ENCODE measurements at places on chromosomes 2 and 18.
A peak's percentile ranks its signal among the peaks of the same experiment; 100 is the strongest.

- DNase-seq, result no peak
Measured at GRCh38 chr2:162152147-162152546, at the start of gene GCG. Gene GCG, minus strand, starts transcription at chr2:162152247. Its CDS starts 3,069 bp downstream, at chr2:162149178.

DNA sequence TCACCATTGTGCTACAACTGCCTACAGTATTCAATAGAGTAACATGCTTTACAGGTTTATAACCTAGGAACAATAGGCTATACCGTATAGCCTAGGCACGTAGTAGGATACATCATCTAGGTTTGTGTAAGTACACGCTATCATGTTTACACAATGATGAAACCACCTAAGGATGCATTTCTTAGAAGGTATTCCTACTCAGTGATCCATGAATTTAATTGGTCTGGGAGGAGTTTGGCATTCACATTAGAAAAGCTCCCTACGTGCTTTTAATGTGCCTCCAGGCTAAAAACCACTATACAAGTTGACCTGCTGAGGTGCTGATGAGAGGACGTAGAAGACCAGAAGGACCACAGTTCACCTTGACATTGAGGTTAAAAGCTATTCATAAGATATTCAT, 154.5 kb upstream of the LRRTM1 start:
- DNase-seq, result no peak

DNA sequence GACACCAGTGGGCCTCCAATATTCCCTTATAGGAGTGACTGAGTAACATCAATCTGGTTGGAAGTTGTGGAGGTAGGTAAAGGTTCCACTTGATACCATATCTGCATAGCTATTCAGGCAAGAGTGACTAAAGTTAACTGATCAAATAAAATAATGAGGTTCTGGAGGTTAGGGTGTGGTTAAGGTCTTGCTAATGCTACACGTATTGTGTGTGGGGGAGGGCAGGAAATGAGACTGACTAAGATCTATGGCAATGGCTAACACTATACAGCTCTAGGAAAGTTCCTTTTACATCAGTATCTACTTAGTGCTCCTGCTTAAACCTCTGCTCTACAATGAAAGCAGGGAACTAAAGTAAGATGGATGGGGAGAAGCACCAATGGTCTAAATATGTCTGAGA, 149.1 kb upstream of the MGAT5 start:
- no peak for DNase-seq

DNA sequence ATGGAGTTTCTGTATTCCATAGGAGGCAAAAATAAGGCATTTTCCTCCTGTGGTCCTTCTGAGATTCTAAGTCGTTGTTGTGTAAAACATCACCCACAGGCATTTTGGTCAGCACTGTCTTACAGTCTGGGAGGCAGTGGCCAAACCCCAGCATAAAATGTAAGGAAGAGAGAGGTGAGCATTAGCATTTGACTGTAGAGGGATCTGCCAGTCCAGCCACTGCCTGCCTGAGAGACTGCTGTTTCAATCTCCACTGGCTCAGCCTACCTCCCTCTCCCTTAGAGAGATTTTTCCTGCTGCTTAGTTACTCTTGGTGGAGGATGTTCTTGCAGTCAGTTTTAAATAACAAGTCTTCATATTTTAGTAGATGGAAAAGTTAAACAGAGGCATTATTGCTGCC, 77.0 kb downstream of the ARHGEF33 start:
- no peak for DNase-seq

DNA sequence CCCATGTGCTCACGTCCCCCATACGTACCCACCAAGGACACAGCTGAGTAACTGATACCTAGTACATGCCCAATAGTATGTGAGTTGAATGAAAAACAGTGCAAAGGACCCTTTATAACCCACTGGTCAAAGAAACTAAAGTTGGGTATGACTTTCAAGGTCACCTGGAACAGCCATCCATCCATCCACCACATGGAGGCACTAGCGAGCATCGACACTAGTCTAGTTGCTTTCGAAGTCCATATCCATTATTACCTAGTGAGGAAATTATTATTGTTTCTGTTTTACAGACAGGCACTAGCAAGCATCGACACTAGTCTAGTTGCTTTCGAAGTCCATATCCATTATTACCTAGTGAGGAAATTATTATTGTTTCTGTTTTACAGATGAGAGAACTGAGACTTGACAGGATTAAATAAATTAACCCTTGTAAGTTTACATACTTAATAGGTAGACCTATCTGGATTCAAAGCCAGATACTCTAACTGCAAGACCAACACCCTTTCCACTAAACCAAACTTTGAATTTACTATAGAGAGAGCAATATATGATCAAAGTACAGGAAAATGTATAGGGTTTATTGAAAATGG, 233.7 kb downstream of the METTL4 start:
- DNase-seq, result no peak

- no peak for DNase-seq
Measured at GRCh38 chr2:98269274-98269673, 77.0 kb upstream of the CNGA3 start.

DNA sequence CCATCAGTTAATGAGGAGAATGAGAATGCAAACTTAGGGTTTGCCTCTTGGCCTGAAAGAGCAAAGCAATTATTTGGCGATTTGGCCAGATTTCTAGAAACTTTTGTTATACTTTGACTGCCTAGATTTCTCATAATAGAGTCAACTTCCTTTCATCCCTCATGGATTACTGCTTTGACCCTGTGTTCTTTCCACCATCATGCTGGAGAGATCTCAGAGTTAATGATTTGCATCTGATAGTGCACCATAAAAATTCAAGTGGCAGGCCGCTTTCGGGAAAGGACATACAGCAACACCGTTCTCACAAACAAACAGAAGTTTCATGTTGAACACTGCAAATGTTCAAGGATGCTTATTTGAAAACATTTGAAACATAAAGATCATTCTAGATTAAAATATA, 143.7 kb upstream of the ZFP36L2 start:
- no peak for DNase-seq

DNA sequence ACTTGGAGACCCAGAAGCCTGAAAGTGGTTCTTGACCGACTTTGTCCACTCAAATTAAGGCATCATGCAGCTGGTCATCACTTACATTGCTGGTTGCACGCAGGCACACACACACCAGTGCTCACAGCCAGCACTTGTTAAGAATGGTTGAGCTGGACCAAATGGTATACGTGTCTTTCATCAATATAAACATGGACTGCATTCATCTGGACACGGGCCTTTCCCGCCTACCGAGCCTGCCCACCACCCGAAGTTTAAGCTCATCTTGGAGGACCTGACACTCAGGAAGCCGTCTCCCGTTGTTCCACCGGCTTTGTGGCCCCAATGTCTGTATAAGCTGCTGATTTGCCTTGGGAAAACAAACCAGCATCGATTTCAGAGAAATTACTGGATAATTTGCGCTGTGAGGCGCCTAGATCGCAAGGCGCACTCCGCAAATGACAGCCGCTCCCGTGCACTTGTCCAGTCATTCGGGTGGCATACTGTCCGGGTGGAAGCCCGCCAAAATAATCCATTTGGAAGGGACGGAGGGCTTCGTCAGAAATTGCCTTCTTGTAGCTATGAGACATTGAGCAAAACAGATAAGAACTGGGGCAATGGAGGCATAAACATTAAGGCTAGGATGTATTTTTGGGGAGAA, 40.1 kb upstream of the AKAIN1 start:
- peak; percentile 83 for DNase-seq

DNA sequence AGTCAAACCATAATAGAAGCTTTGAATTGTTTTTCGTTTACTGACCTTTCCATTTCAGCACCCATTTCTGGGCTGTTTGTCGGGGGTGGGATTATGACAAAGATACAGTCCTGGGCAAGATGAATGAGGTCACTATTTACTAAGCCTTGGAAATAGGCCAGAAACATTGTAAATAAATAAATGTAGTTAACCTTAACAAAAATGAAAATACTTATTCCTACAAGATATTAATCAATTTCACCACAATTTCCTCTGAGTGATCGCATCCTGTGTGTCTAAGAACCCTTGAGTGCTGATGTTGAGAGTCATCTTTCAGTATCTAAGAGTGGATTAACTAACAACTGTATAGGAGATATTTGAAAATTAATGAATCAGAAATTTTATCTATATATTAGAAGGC, 14.0 kb downstream of the ITGA4 start:
- DNase-seq, result no peak

GRCh38 chr2:55119711-55120487, 69.6 kb upstream of the RTN4 start:
- no peak for DNase-seq

GRCh38 chr2:173146590-173146989, 70.9 kb downstream of the MAP3K20 start:
- DNase-seq, result no peak

DNA sequence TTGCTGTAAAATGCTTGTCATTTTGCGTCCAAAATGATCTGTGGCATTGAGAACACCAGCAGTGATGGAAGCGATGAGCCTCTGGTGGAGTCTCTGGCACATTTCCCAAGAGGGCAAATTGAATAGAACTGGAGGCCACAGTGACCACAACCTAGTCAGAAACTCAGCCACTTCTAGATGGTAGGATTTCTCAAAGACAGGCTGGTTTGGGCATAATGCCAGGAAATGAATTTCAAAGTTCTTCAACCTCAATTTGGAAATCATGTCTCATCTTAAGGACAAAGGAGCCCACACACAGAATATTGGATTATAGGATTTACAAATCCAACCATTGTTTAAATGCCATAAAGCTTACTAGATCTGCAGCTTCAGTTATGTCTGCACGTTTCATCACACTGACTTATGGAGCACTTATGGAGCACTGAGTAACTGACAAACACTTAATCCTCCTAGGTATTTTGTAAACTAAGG, 132.1 kb downstream of the COL6A3 start:
- no peak for DNase-seq

- no peak for DNase-seq
Measured at GRCh38 chr2:241372361-241372992, 16.4 kb downstream of the FARP2 start.

DNA sequence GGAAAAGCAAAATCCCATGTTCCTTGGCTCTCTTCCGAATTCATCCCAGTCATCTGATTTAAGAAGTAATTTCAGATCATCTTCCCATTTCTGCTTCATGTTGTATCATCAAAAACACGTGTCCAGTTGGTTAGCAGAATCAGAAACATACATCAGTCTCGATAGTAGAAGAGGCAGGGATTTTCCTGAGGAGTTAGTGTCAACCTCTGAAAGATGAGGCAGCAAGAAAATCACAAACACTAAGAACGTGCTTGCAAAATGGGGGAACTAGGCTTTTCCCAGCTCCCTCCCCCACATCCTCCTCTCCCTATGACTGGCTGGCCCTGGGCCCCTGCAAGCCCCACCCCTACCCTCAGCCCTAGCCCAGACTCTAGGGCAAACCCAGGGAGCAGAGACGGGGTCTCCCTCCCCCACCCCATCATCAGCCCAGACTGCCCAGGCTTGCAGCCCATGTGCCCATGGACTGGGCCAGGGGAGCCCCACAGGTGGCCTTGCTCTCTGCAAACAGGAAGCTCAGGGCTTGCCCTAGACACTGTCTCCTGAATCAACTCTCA, 161.0 kb upstream of the ID2 start:
- DNase-seq, result no peak

GRCh38 chr2:72236445-72237067, 88.9 kb upstream of the CYP26B1 start:
- DNase-seq, result no peak

DNA sequence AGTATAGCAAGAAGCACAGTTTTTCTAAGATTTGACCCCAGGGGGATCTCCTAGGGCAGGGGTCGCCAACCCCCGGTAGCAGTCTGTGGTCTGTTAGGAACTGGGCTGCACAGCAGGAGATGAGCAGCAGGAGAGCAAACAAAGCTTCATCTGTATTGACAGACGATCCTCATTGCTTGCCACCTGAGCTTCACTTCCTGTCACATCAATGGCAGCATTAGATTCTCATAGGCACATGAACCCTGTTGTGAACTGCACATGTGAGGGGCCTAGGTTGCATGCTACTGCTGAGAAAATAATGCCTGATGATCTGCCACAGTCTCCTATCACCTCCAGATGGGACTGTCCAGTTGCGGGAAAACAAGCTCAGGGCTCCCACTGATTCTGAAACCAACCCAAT, 136.2 kb downstream of the RGPD3 start:
- no peak for DNase-seq
